ENCODE measurements at places on chromosomes 5 and 9. TPM values are rescaled to one million over a fixed set of nuclear protein-coding genes. Genes with fewer than 3 reads are reported as not detected.

DNA sequence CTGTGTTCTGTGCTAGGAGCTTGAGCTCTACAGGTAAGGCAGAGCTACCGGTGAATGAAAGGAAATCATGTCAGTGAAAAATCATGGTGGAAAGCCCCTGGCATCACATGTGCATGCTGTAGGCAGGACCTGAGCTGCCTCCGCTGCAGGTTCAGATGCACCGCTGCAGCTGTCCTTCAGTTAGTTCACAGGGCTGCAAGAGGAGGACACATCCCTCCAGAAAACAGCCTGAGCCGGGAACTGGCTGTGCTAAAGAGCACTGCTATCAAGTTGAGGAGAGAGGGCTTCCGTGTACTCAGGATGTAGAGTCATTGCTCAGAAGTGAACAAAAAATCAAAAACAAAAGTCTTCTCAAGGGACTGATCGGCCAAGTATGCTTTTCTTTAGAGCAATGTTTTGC, 138.6 kb downstream of the ERCC6L2 start:
- no peak for DNase-seq

DNA sequence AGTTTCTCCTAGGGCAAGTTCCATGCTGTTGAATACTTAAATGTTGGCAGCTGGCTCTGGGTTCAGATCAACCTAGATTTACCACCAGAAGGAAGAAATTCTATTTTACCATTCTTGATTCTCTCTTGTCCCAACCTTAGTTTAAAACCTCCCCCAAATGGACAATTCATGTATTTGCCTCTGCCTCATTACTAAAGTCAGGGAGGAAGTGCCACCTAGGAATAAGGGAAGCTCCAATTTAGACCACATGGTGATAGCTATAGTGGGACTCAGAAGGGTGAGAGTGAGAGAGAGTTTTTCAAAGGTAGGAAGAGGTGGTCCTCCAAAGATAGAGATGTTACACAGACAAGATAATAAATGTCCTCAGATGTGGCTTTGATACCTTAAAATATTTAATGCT, 53.4 kb upstream of the PAM start:
- no peak for DNase-seq

DNA sequence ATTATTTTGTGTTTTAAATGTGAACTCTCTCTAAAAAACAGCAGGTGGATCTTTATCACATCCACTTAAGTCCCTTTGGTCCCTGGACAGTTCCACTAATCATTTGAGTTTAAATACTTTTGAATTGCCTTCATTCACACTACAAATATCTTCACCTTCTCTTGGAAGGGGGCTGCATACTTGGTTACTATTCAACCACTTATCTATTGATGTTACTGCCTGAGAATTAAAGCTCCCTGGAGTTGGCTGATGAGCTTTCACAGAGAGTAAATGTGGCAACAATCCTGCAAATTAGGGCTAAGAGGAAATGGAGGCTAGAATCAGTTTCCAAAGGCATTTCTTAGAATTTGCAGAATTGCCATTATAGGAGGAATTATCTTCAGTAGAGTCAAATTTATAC, 180.4 kb downstream of the ST8SIA4 start:
- DNase-seq = no peak

DNA sequence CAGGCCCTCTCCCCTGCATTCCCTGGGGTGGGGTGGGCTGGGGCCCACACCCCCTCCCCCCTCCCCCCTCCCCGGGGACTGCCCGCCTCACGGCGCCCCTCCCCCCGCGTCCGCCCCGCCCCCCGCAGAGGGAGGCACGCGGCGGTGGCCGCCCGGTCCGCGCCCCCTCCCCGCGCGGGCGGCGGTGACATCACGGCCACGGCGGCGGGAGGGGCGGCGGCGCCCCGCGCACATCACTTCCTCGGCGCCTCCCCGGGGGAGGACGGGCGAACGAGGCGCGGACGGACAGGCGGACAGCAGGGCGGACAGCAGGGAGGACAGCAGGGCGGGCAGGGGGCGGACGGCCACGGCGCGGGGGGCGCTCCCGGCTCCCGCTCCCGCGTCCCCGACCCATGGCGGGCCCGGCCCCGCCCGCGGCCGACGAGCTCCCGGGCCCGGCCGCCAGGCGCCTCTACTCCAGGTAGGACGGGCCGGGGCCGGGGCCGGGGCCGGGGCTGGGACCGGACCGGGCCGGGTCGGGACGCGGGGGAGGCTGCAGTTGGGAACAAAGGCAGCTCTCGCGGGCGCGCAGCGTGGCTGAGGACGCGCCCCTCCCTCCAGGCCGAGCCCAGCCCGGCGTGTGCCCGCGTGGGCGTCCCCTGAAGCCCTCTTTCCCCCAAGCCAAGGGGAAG, at the start of gene GPSM1:
Gene GPSM1 (plus strand): TSS at position 236 of the 671 bp plus-strand sequence. CDS start 157 bp downstream, at position 393.
- peak; percentile 70 for DNase-seq

DNA sequence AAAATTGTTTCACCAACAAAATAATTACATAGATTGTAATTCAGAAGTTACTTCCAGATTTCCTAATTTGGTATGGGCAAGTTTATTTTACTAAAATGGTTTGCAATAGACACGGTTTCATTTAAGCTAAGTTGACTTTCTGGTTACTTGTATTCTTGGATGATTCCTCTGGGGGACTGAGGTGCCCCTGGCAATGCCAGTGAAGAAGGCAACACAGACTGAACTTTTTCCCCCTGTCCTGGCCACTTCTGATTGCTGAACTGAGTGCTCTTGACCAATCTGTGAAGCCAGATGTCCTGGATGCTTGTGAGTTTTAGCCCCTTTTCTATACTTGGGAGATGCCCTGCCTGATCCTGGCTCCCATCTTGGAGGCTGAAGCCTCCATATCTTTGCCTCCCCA, 66.3 kb upstream of the FANCC start:
- no peak for DNase-seq

- DNase-seq = no peak
Measured at GRCh38 chr9:2479056-2479565, 142.5 kb upstream of the VLDLR start.

DNA sequence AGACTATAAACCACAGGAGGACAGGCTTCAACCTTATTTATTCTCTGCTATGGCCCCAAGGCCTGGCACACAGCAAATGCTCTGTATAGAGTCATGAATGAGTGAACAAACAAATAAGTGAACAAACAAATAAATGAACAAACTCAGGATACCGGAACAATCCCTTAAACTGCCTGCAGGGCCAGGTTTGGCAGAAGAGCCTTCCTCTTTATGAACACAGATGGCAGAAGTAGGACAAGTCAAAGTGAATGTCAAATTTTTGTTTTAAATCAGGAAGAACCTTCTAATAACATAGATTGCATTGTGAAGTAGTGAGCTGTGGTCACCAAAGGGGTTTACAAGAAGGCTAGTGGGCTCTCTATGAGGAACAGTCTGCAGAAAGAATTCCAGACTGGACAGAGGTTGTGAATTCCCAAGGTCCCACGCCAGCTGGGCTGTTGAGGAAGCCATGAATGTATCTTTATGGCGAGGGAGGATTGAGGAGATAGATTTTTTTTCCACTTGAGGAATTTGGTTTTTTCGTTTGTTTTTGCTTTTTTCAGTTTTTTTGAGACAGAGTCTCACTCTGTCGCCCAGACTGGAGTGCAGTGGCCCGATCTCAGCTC, 30.3 kb upstream of the STING1 start:
- no peak for DNase-seq

GRCh38 chr5:66241136-66241825, 97.2 kb downstream of the SREK1 start:
- no peak for DNase-seq

DNA sequence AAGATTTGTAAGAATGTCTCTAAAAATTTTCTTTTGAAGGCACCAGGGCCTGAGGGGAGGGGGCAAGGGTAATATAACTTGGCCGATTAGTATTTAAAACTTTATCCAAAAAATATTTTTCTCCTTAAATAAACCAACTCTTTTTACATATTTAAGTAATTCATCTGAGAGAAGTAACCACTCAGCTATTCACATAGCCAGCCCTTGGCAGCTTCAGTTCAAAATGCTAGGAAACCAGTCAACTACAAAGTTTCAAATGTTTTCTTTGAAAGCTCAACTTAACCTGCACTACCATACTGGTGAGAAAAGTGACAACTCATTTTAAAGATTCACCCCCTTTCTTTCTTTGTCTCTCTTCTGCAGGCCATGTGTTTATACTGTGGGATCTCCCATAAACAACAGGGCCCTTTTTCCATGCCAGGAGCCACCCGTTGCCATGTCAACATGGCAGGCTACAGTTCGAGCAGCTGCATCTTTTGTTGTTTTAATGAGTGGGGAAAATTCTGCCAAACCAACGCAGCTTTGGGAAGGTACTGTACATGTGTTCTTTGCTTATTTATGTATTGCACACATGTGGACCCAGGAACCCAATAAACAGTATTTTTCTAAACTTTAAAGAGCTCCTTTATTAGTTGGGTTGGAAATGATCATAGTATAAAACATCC, 46.3 kb downstream of the AOPEP start:
- DNase-seq = no peak

DNA sequence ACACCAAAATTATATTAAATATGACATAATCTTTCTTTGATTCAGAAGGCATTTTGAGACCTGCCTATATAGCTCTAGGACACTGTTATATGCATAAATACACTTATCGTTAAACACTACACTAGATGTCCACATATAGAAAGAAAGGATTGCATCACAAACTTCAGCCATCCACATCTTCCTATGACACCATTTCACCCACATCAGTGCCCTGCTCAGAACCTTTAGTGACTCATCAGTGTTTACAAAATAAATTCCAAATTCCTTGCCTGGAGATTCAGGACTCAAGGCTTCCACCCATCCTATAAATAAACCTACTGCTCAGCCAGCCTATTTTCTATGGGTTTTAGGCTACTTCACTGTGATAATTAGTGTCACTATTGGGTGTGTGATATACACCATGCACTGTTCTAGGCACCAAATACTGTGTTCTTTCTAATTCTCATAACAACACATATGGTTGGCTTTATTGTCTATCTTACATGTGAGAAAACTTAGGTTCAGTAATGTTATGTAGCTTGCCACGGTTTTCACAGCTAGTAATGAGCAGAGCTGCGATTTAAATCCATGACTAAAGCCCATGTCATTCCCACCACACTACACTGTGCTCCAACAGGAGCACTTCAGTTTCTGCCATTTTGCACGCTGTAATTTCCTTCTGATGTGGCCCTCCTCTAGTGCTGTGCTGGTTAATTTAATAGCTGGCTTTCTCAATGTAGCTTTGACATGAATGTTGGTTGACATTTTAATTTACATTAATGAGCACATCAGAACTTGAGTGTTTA, 103.3 kb downstream of the SREK1 start:
- DNase-seq = no peak

GRCh38 chr5:73292816-73293459, 119.9 kb downstream of the TMEM174 start:
- no peak for DNase-seq

DNA sequence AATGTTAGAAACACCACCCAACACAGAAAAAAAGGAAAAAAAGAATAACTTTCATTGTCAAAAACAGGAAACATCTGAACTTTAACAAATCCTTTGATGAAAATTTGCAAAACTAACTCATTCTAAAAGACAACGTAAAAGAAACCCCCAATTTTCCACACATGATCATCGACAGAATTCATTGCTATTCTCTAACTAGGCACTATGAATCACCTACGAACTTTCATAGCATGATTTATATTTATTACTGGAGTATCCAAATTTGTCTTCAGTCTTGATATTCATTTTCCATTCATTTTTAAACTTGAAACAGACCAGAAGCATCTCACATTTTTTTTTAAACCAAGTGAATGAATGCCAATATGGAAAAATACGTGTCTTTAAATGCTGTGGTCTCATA, 514.6 kb downstream of the TLE4 start:
- no peak for DNase-seq

DNA sequence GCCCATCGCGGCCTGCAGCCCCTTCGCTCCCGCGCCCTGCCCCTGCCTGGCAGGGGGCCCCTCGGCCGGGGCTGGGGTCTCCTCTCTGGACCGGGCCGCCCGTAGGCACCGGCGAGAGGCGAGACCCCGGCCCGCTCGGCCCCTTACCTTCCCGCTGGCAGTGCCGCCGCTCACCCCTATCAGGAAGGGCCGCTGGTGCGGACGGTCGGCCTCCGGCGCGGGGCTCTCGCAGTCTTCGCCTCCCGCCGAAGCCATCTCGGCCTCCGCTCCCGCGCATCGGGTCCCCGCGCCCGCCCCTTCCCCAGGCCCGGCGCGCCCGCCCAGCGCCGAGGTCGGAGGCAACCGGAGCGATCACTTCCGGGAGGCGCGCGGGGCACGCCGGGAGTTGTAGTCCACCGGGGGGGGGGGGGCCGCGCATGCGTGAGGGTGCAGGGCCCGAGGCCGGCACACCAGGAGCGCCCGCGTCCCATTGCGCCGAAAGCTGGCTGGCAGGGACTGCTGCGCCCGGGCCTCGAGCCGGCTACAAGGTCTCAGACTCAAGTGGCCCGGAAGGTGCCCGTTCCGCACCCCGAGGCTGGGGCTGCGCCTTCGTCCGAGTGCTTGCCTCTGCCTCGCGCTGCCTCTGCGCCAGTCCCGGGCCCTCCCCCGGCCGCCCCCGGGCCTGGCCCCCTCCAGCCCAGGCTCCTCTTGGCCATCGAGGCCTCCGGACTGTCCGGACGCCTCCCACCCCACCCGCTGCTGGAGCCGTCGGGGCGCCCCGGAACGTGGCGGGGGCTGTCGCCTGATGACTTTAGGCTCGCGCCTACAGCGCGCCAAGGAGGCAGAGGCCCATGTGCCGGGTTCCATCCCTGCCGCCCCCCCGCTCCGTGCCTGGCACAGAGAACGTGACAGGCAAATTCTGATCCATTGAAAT, at the start of gene UCK1:
Gene UCK1 (minus strand): TSS at position 344 of the 913 bp plus-strand sequence. CDS start 89 bp downstream, at position 255.
- DNase-seq = peak; percentile 81

DNA sequence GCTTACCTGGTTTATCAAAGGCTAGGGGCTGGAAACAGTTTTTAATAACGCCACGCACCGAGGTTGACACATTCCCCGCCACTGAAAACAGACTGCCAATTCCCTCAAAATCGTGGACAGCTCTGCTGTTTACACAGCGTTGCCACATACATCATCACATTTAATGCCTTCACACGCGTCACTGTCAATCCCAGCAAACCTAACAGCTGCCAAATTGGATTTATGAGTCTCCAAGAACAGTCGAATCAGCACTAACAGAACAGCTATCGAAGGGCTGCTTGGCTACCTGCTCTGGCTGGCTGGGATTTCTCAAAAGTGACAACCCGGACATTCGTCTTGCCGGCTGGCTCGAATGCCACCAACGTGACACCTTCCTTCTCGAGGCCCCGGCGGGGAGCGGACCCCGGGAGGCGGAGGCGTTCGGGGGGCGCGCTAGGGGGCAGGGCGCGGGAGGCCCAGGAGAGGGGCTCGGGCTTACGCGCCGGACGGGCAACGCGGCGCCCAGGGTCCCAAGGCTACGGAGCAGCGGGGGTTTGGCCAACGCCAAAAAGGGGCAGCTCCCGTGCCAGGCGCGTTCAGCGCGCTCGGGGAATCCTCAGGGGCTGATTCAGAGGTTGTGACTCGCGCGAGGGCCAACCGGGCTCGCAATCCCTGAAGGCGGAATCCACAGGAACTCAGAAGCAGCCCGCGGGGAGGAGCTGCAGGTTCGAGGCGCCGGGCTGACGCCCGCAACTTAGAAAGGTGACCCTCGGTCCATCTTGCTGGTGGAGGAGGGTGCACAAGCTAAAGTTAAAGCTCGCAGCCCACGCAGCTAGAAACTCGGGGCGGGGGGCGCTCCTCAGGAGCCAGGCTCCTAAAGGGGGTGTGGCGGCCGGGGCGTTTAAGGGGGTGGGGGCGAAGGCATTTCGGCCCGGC, 1.2 kb downstream of the CDC14B start:
- DNase-seq = peak; percentile 38

The SPAAR gene
- 6.5 TPM for total RNA-seq

The GMCL2 gene
- total RNA-seq = not detected

The N4BP3 gene
- 1.8 TPM for total RNA-seq

The ANKRD34B gene
- total RNA-seq = not detected

The GAS1 gene
- total RNA-seq = 11.0 TPM

The LRRC26 gene
- total RNA-seq = not detected

The CDHR2 gene
- total RNA-seq = 0.33 TPM

The SAXO1 gene
- 0.03 TPM for total RNA-seq

The NPR3 gene
- total RNA-seq = 81.0 TPM

The SLC36A3 gene
- total RNA-seq = not detected
